ENCODE measurements at places on chromosomes 2 and 18. TPM values are rescaled to one million over a fixed set of nuclear protein-coding genes. Genes with fewer than 3 reads are reported as not detected.

- no peak for DNase-seq
These were observed 360.7 kb upstream of the CWC22 start for GRCh38 chr2:180367815-180368214.

- no peak for DNase-seq
These were observed 104.5 kb downstream of the DGKD start for GRCh38 chr2:233458826-233459225.

DNA sequence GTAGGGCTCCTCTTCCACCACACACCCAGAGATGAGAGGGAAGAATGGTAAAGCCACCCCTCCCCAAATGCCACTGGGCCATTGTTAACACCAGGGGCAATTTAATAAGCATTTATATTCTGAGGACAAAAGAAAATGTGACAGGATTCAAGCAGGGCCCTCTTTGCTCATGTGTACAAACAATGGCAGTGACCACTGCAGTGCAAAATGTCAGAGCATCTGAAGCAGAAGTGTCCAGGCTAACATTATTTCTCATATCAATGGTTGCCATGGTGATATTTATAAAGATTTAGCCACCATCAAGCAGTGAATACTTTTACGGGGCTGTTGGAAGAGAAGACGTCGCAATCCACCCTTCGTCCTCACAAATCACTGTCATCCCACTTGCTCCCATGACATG is 10.8 kb upstream of the EPB41L3 start:
- DNase-seq: no peak

DNA sequence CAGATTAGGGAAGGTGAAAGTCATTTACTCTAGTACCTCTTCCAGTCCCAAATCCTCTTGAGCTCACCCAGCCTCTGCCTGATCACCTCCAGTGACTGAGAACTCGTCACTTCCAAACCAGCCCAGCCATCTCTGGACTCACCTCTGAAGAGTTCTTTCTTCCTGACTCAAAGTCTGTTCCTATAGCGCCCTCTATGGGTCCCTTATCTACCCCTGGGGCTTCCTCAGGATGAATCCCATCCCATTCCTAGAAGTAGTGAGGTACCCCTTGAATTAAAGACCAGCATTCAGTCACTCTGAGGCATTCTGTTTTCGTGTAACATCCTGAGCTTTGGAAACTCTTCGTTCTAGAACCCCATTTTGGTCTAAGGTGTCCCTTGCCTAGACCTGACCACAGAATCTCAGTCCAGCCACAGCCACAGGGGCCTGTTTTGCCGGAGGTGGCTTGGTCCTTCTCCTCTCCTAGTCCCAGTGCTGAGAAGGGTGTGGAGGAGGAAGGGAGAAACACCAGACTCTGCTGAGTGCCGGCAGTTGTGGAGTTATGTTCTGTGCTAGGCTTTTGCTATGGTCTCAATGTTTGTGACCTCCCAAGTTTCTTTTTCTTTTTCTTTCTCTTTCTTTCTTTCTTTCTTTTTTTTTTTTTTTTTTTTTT is 32.7 kb downstream of the SIX3 start:
- no peak for DNase-seq

GRCh38 chr2:237574467-237574866 is 8.1 kb downstream of the PRLH start:
- DNase-seq: no peak

Gene DHRS9
- total RNA-seq: not detected

Gene EHD3
- total RNA-seq: 0.54 TPM
